Activated naive CD8-positive, alpha-beta T cell treated with anti-CD3 and anti-CD28 coated beads for 36 hours (primary cell): ENCODE measurements at places on chromosomes 12 and 14.

- no peaks in the 10 kb centered on the region for H3K36me3 ChIP-seq
- no peak overlapping the region for H3K4me3 ChIP-seq
- peaks cover 33% of the 10 kb centered on the region for H3K27me3 ChIP-seq
- no peak for DNase-seq
- H3K27ac ChIP-seq = no peak overlapping the region
These were observed 1.6 kb downstream of the CRIP2 start for GRCh38 chr14:105476097-105476830.

DNA sequence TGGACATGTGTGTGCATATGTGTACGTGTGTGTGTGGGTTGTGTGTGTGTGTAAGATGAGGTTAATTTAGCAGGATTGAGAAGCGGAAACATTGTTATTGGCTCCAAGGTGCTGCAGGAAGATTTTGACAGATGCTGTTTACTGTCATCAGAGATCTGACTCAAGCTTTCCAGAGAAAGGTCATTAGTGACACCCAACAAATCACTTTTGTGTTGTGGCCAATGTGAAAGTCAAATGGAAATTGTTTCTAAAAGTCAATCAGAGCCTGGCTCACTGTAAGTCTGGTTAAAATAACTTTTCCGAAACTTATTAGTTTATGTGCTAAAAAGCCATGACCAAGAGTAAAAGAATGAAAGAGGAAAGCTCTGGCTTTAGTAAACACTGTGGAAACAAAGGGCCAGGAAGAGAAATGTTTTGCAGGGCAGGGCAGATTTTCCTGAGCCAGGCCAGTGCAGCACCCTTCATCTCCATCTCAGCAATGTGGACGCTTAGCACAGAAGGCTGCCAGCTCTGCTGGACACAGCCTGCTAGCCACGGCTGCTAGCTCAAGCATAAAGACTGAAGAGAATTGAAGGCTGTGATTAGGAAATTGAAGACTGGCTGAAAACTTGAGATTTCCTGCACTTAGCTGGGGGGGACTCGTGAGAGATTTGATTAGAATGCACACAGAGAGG, 235.8 kb downstream of the NEDD1 start:
- no peaks in the 10 kb centered on the region for H3K36me3 ChIP-seq
- no peak for DNase-seq
- no peaks in the 10 kb centered on the region for H3K4me1 ChIP-seq
- peaks cover 15% of the 10 kb centered on the region for H3K27me3 ChIP-seq

DNA sequence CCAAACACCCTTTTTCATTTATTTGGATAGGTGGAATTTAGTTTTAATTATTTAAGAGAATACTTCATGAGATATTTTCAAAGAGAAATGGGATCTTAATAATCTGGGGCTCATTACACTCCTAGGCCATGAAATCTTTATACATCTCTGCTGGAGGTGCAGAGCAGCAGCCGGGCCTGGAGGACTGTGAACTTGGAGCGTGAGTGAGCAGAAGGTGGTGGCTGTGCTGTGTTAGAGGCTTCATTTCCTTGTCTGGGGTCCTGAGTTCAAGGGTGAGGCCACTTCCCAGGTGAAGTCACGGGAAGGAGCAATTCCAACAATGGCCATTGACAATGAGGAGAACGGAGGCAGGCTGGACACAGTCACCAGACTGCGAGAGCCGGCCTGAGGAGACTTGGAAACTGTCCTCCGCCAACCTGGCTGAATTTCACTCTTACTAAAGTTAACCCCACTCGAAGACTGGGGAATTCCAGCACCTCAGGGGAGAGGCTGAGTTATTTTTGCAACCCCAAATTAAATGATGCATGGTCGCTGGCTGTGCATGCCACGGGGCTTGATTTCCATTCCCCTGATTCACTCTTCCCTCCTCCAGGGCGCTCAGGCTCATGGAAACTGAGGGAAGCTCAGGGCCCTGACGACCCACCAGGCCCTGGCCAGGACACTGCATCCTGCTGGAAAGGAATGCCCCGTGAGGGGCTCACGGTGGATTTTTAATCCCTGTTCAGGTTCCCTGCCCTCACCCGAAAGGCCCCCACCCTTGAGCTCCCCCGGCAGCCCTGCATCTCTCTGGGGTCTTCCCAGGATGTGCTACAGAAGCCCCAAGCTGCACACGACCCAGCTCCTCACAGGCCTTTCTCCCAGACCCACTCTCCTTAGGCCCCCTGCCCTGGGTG, 22.6 kb upstream of the TRAF3 start:
- H3K4me1 ChIP-seq = no peaks in the 10 kb centered on the region
- no peaks in the 10 kb centered on the region for H3K27me3 ChIP-seq
- H3K27ac ChIP-seq = no peak overlapping the region

GRCh38 chr12:5636907-5637306, 205.0 kb downstream of the NTF3 start:
- peaks cover 13% of the 10 kb centered on the region for H3K27me3 ChIP-seq
- no peaks in the 10 kb centered on the region for H3K36me3 ChIP-seq
- peaks cover 2% of the 10 kb centered on the region for H3K4me1 ChIP-seq
- no peak overlapping the region for H3K4me3 ChIP-seq
- no peak overlapping the region for H3K27ac ChIP-seq

GRCh38 chr12:11947213-11947612, 123.5 kb upstream of the BCL2L14 start:
- H3K36me3 ChIP-seq = no peaks in the 10 kb centered on the region
- no peak overlapping the region for H3K4me3 ChIP-seq
- no peak for DNase-seq
- peaks cover 16% of the 10 kb centered on the region for H3K27me3 ChIP-seq

DNA sequence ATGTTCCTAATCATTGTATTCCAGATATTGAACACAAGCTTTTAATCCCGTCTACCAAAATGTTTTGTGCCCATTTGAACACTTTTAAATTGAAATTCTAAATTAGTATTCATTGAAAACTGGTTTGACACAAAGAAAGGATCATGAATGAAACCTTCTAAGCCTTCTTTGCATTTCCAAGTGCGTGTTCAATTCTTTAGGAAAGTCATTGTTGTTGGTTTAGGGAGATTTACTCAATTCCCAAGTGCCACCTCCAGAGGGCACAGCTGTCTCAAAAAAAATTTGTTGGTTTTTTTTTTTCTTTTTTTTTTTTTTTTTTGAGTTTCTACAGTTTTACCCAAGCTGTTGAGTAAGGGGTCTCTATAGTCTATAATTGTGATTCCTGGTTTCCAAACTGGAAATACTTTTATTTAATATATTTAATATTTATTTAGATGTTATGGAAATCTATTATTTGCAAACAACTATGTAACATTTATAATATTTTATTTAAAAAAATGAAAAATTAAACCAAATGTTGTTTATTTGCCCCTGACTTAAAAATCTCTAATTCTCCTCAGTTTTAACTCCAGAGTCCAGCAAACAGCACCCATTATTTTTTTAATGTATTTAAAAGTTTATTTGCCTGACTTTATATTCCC, 79.9 kb downstream of the NEDD1 start:
- no peak overlapping the region for H3K27ac ChIP-seq
- H3K36me3 ChIP-seq = no peaks in the 10 kb centered on the region
- peaks cover 4% of the 10 kb centered on the region for H3K4me1 ChIP-seq
- no peak overlapping the region for H3K4me3 ChIP-seq
- no peak for DNase-seq

DNA sequence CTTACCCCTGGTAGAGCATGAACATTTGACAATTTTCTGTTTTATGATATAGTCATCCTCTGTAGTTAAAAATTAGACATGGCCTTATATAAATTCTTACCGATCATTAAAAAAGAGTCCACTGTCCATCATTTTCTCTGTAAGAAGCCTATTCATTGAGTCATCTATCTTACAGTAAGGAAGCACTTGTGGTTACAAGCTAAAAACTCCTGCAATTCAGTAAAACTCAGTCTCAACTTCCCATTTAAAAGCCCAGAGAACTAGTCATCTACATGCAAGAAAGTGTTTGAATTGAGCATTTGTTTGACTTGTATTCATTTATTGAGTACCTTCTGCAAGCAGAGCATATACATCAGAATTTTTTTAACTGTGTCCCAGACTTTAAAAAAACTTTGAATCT, 63.3 kb downstream of the GTF2A1 start:
- no peak overlapping the region for H3K4me3 ChIP-seq
- DNase-seq = no peak
- H3K4me1 ChIP-seq = peaks cover 13% of the 10 kb centered on the region
- H3K27me3 ChIP-seq = no peaks in the 10 kb centered on the region
- peaks cover 2% of the 10 kb centered on the region for H3K36me3 ChIP-seq
- H3K27ac ChIP-seq = no peak overlapping the region
